Activated CD8-positive, alpha-beta memory T cell treated with anti-CD3 and anti-CD28 coated beads for 48 hours (primary cell): ENCODE measurements at places on chromosomes 5 and 9.
A peak's percentile ranks its signal among the peaks of the same experiment; 100 is the strongest.

DNA sequence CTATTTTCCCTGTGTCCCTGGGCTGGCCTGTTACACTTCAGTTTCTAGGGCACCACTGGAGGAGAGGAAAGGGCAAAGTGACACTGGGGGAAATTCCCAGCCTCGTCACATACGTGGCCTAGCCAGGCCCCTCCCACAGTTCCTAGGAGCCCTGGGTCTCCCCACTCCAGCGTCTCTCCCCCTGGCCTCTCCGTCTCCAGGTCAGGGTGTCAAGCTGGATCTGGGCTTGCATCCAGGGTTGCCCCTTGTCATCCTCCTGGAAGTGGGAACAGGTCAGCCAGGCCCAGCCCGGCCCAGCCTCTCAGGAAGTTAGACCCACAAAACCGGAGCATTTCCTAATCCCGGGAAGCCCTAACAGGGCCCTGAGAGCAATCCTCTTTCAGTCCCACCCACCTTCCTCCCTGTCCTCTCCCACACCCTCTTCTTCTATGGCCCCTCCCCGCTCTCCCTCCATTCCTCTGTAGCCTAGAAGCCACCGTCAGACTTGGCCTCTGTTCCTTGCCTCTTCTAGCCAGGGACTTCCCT is 4.7 kb upstream of the TNIP1 start:
- no peak for DNase-seq

- DNase-seq = no peak
These were observed 95.8 kb downstream of the ANKRD18B start for GRCh38 chr9:33619666-33620404.

DNA sequence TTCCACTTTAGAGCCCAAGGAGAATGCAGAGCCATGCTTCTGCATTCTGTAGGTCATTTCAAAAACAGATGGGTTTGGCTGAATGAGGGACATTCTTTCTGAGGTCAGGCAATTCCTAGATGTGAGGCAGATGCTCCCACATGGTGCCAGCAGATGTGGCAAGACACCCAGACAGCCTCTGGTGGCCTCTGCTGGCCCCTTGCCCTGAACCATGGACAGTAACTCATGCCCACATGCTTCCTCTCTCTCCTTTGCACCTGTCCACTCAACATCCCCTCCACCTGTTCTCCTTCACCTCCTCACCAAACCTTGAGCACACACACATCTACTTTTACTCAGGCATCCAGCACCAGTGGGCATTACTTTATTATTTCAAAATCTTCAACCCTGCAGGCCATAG is 252.3 kb downstream of the DNAH5 start:
- no peak for DNase-seq

DNA sequence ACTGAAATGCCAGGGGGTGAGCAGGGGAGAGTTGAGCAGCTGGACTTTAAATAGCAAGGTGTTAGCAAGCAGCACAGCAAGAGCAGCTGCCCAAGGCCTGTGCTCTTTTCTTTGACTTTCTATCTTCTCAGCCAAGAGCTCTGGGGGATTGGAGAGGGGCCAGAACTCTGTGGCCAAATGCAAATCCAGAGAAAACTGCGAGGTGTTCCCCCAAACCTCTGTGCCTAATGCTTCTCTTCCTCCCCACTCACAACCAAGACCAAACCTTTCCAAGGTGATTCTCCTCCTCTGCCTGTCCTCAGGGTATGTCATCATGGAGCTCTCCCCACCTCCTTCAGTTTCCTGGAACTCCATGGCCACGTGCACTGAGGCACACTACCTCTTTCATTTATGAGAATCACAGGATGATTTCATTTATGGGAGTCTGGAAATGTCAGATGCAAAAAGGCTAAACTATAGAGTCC is 118.7 kb upstream of the WWC1 start:
- DNase-seq = no peak

DNA sequence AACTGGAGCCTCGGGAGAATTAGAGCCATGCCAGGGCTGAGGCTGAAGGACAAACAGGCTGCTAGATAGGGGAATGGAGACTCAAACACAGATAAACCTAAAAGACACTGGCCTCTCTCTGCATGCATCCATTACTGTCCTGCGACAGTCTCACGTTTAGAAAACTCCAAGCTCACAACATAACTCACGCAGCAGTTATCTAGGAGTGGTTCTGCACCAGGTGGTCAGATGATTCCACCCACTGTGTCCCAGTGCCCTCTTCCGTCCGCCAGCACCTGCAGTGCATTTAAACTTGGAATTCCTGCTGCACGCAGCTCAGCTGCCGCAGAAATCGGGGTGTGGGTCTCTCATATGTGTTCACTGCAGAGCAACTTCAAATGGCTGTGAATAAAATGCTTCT is 272.6 kb upstream of the IRX2 start:
- DNase-seq = no peak

DNA sequence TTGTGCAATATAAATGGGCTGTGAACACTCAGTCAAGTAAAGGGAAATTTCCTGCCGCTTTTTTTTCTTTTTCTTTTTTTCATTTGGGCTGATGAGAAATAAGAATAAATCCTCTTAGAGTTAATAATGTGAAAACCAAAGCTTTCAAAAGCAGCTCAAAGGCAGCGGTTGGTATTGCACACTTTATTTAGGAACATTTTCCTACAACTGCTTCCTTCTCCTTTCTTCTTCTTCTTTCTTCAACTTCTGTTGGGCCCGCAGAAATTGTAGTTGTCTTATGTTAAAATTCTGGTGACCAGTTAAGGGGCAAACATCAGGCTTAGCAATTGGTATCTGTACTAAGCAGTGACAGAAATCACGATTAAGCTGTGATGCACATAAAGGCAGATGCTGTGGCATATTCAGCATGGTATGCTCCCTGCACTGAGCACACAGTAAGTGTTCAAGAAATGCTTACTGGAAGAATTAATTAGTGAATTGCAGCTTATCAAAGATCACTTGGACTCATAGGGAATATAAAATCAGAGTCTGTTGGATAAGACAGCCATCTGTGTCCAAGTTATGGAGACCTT is 85.4 kb downstream of the ANKRD55 start:
- DNase-seq = no peak

GRCh38 chr5:82225525-82226172 is 52.5 kb downstream of the RPS23 start:
- DNase-seq = peak; percentile 4

DNA sequence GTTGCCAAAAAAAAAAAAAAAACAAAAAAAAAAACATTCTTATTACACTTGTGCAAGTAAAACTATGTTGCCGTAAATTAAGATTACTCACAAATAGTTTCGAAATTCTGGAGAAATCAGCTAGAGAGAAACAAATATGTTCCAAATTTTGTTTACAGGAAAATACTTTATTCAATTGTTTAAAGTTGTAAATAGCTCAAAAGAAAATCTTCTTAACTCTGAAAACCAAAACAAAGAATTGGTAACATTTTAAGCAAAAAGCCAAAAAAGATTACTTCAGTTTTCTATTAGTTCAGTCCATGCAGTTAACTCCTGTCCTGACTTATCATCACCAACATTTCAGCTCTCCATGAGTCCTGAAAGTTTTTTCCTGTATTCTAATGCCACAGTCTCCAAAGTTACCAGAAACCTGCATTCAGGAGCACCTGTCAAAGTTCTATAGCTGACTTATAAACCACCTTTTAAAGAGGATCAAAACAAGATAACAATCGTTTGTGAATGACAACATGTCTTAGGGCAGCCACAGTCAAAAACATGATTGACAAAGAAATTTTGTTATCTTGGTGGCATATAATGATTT is 194.1 kb downstream of the RANBP17 start:
- no peak for DNase-seq

GRCh38 chr5:123138774-123139173 is 49.7 kb downstream of the PRDM6 start:
- no peak for DNase-seq

- DNase-seq = no peak
These were observed 5.6 kb upstream of the ADAMTS19 start for GRCh38 chr5:129454461-129454860.
